Stimulated activated CD8-positive, alpha-beta memory T cell treated with anti-CD3 and anti-CD28 coated beads, Interleukin-2, amount 100 ng/mL, for 1 hour (primary cell): ENCODE measurements at places on chromosomes 7 and 10.

GRCh38 chr10:7082967-7083366 is 327.9 kb downstream of the SFMBT2 start:
- DNase-seq = no peak

DNA sequence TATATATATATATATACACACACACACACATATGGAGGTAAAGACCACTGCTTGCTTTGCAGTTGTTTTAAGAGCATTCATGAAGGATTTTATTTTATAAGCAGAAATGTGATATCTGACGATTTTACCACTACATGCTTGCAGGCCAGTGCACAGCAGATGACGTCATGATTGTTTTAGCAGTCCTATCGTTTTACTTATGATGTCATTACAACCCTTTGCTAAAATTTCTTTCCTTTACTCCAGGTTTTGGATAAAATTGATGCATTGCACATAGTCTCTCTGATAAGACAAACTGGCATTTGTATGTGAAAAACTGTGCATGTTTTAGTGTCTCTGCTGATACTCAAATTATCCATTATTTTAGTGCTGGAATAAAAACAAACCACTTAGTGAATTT is 9.2 kb downstream of the EGFR start:
- no peak for DNase-seq

- no peak for DNase-seq
Observed at GRCh38 chr7:6614953-6615722, at the start of gene ZNF853. Gene ZNF853 (plus strand): TSS chr7:6615610. CDS start chr7:6616175, 565 bp downstream.

- DNase-seq = no peak
Observed at GRCh38 chr10:20551761-20552160, 345.4 kb downstream of the NEBL start.

DNA sequence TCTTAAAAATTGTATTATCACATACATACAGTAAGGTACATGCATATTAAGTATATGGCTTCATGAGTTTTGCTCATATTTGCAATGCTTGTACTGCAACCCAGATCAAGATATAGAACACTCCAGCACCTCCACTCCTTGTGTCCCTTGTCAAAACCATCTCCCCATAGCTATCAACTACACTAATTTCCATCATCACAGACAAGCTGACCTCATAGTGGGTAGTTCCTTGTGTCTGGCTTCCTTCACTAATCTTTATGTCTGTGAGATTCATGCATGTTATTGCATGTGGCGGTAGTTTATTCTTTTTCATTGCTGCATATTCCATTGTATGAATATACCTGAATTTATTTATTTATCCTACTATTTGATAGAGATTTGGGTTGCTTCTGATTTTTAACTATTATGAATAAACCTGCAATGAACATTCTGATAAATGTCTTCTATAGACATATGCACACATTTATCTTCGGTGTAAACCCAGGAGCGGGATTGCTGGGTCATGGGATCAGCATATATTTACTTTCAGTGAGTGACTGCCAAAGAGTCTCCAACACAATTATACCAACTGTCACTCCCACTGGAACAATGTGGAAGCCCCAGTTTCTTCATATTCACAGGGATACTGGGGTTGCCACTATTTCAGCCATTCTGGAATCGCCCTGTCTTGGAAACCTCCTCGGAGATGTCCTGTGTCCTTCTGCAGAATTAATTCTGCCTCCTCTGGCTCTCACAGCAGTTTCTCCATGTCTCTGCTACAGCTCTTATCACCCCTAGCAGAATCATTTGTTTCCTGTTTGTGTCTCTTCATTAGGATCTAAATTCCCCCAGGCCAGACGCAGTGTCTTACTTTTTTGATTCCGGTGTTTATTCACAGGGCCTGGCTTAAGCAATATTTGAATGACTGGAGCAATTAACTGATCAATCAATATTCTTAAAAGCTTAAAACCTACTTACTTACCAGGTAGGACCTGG is 14.7 kb upstream of the ADAM12 start:
- no peak for DNase-seq

GRCh38 chr10:5599613-5600520 is 66.5 kb downstream of the ASB13 start:
- DNase-seq = no peak

DNA sequence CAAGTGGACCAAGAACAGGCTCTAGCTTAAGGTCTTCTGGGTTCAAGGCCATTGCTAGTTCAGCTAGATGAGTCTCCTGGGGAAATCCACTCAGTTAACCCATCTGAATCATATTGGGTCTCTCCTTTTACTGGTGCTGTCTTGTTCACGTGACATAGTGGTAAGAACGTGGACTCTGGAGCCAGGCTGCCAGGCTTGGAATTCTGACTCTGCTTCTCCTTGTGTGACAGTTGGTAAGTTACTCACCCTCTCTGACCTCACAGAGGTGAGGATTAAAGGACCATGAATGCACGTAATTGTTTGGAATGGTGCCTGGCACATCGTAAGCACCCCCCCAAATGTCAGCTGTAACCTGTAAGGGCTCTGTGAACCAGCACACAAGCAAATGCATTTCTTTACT is 9.7 kb upstream of the CALU start:
- DNase-seq = no peak

DNA sequence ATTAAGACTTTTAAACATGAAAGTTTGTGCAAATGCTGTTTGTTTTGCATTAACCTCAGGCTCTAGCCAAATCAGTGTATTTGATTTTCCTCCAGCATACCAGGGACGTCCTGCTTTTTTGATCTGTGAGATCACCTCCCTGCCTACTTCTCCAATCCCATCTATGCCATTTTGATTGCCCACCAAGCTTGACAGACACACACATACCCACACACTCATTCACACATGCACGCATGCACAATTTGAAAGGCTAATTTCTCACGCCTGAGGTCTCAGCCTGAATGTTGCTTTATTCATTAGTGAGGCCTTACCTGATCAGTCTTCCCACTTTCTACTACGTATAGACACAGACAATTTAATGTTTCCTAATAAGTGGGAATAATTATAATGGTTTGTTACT is 53.5 kb downstream of the CDK13 start:
- DNase-seq = no peak

DNA sequence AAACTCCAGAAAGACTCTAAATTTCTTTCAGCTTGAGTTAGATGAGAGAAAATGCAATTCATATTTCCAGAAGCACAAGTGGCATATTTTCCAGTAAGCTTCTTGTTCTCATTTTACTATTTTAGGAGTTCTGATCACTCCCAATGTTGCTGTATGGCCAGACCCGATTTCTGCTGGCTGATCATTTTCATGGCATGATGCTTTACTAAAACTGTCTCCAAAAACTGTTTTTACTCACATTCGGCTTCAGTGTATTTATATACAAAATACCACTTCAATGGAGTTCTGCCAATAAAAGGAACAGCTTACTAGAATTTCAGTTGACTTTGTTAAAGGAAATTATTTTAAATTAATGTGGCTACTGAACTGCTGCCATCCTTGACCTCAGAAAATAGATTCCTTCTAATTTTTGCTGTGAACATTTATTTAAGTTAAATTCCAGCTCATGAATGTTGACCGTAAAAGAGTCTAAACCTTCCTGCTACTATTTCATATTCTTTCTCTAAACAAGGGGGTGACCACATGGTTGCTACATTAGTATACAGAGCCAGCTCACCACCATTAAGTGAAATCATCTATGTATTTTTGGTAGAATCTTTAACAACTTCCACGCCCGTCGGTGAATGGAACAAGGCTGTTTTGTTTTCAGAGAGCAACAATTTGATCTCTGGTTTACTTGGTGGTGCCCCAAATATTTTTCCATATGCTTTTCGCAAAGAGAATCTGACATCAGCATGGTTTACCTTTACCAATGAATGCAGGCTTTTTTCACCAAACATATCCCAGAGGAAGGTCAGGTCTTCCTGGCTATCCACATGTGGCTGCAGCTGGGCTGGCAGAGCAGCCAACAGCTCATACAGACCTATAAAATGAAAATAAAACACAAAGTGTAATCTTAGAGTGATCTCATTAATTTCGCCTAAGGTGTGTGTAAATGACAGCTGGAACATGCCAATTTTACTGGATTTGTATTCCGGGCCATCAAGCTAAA is 101.2 kb downstream of the MPP7 start:
- DNase-seq = no peak
